ENCODE measurements at places on chromosomes 4 and X. TPM values are rescaled to one million over a fixed set of nuclear protein-coding genes. Genes with fewer than 3 reads are reported as not detected.

DNA sequence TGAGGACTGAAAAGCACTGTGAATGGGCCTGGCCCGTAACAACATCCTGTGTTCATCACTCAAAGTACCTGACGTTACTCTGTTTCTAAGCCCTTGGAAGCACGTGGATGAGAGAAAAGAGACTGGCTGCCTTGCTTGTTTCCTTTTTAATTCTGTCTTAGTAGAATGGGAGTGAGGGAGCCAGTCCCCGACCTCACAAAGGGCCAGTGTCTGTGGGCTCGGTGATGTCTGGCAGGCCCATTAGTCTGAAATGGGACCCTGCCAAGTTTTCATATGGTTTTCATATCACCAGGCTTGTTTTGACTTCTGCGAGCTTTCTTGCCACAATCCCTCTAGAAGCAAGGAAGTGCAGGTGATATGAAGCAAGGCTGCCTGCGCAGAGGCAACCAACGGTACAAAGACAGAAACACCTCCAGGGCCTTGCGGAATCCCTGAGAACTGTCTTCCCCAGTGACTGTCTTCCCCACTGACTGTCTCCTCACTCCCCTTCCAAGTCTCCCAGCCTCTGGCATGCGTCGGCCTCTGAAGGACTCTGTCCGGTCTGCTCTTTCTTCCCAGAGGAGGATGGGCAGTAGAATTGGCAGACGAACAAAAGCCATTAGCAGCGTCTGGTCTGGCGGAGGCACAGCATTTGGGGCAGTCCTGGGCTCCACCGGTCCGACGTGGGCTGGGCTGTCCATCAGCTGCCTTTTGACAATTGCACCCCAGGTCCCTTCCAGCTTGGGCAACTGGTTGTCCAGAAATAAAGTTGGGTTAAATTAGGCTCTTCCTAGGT, 20.2 kb upstream of the RASL11B start:
- DNase-seq, result no peak

GRCh38 chr4:135098061-135098460, 896.5 kb upstream of the PABPC4L start:
- no peak for DNase-seq

DNA sequence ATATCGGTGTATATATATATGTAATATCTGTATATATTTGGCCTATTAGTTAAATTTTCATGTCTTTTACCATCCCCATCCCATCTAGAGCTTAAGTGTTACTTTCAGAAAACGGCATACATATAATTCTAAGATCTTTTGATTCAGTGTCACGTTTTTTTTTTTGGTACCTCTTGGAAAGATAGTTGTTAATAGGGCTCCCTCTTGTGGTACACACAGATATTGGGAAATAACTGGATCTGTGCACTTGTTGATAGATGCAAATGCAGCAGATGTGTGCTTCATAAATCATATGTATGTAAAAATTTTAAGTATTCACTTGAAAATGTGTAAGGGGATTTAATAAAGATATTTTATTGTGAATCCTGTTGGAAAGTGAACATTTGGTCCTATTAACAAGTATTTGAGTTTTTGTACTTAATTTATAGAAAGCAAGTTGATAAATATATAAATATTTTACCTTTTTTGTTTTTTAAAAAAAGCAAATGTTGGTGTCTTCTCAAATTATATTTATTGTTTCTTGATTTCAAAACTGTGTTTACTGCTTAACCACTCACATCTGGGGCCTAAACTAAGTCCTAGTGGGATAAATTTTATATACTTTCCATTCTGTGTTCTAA, 74.7 kb downstream of the PAQR3 start:
- DNase-seq, result peak; percentile 46

DNA sequence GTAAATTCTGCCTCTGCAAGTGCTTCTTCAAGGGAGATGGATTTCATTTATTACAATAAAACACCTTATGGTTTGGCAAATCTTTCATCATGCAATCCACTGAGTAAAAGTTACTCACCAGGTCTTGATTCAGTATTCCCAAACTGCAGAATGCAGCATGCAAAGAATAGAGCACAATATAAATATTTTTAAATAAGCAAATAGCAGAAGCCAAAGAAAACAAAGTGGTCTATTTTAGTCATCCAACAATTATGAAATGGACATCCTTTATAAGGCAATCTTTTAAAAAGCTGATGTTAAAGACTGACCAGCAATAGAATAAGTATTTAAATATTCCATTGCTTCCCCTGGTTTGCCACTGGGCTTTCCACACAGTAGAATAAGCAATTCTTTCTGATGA, 59.5 kb downstream of the SLC39A8 start:
- no peak for DNase-seq

- no peak for DNase-seq
Measured at GRCh38 chrX:119189595-119189994, 46.5 kb upstream of the PGRMC1 start.

GRCh38 chr4:112279025-112279881, 6.5 kb downstream of the TIFA start:
- no peak for DNase-seq

DNA sequence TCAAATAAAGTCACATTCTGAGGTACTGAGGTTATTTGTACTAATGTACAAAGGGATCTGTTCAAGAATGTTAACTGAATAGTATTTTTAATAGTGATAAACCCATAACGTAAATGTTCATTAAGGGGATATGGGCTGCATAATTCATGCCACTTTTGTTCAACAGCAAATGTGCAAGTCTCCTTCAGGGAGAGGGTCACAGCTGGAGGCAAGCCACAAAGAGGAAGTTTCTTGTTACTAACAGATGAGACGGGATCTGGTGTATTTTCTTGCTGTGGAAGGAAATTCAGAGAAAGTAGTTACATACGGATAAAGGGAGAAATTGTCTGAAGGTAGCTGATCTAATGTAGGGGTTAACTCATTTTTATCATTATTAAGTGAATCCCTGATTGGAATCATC, 10.0 kb downstream of the ZFP42 start:
- no peak for DNase-seq

GRCh38 chrX:133608406-133608805, 193.1 kb upstream of the GPC4 start:
- DNase-seq, result no peak

GRCh38 chr4:176788971-176789370, 3.8 kb downstream of the VEGFC start:
- DNase-seq, result no peak

GRCh38 chr4:150939530-150939929, 75.6 kb downstream of the LRBA start:
- no peak for DNase-seq

GRCh38 chr4:76680952-76681351, 217.0 kb downstream of the SOWAHB start:
- no peak for DNase-seq

DNA sequence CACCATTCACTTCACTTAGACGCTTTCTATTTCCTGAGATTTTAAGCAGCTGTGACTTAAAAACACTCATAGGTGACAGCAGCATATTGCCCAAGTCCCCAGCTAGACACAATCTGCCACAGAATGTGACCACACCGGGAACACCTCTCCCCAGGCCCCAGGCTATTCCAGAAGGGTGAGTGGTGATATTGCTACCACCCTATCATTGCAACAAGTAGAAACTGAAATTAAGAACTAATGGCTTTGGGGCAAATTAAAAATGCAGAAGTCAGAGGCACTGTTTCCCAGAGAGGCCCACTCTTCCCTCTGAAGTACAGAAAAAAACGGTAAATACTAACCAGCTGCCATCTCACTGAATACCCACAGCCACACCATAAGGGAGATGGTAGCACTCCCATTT, 35.0 kb downstream of the QDPR start:
- no peak for DNase-seq

DNA sequence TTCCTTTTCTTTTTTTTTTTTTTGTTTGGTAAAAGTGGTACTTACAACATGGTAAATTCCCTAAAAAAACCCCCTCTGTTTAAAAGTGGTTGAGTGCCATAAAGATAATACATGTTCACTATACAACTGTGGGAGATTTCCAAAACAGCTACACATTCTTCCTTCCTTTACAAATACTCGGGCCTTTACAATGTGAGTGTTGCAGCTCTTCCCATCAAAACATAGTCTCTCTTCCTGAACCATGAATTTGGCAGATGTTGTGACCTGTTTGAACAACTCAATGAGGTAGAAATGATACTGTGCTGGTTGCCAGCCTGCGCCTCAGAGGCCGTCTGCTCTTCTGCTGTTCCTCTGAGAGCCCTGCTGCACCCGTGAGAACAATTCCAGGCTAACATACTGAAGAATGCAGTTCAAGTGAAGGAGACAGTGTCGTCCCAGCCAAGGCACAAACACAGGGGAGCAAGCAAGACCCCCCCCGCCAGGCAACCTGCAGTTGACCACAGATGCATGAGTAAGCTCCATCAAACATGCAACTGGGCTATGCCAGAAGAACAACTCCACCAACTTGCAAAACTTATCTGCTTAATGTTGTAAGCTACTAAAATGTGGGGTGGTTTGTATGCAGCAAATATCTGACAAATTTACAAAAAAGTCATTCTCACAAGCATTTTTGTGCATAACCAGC, 645.0 kb downstream of the PCDH7 start:
- DNase-seq, result no peak

- DNase-seq, result no peak
Measured at GRCh38 chr4:147056940-147057610, 111.4 kb upstream of the TTC29 start.

DNA sequence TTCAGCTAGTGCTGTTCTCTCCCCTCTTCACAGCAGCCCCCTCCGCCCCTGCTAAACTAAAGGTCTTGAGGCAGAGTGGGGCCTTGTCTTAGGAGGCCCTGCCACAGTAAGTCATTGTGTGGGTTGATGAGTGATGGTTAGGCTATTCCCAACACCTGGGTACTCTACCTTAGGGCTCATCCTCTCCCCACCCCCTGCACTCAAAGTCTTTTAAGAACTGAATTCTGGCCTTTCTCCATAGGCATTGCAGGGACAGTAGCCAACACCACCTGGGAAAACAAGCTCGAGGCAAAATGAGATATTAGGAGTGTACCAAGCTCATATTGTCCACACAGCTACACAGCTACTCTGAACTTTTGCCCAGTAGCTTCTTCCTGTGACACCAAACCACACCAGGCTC, 42.5 kb downstream of the RAB40AL start:
- DNase-seq, result no peak

The SH3D19 gene
- total RNA-seq, result not detected

The SPANXB1 gene
- total RNA-seq, result not detected

The SPANXA1 gene
- total RNA-seq, result not detected

All from activated CD8-positive, alpha-beta T cell treated with anti-CD3 and anti-CD28 coated beads, Interleukin-2, amount 10 ng/mL, durations not matched to agents 7 days and 5 days (primary cell).